Left forelimb (tissue), 1 donor: ENCODE measurements at places on chromosomes 4 and X.

DNA sequence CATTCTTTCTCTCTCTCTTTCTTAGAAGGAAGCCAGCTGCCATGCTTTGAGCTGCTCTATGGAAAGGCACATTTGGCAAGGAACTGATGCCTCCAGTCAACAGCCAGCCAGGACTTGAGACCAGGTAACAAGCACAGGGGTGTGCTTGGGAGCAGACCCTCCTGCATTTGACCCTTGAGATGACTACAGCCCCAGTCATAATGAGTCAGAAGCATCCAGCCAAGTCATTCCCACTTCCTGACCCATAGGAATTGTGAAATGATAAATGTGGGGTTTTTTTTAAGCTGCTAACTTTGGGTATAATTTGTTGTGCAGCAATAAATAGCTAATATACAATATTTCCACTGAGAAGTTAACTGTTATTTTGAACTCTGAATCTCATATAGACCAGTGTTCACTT, 446.9 kb downstream of the GRXCR1 start:
- no peak for DNase-seq

DNA sequence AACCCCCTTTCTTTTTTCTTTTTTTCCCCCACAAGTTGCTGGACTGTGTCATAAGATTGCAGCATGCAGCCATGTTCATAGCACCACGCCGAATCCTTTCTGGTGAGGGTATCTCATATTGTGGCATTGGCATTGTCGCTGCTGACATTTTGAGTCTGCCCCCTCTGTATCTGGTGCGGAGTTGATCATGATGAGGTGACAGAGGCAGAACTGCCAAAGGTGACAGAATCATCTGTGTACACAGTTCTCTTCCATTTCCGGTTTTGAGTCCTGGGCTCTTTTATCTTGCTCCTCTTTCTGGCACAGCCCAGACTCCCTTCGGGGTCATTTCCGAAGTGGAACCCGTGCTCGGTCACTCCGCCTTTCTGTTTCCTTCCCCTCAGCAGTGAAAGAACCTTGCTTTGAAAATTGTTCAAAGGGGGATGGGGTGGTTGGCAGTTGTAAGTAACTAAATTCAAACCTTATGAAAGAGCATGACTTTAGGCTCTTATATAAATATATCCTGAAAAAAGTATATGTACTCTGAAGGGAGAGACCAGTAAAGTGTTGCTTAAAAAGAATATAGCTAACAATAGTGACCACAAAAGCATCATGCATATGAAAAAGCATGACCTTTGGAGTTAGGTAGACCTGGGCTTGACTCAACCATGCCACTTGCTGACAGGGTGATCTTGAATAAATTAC, 55.0 kb upstream of the BMP2K start:
- DNase-seq, result no peak

GRCh38 chr4:18138076-18138665, 116.6 kb upstream of the LCORL start:
- DNase-seq, result no peak

GRCh38 chr4:177487977-177488376, 45.7 kb upstream of the AGA start:
- DNase-seq, result no peak

GRCh38 chr4:88027611-88028608, 20.5 kb downstream of the PKD2 start:
- no peak for DNase-seq

GRCh38 chr4:52889354-52889753, 27.2 kb downstream of the RASL11B start:
- DNase-seq, result no peak

DNA sequence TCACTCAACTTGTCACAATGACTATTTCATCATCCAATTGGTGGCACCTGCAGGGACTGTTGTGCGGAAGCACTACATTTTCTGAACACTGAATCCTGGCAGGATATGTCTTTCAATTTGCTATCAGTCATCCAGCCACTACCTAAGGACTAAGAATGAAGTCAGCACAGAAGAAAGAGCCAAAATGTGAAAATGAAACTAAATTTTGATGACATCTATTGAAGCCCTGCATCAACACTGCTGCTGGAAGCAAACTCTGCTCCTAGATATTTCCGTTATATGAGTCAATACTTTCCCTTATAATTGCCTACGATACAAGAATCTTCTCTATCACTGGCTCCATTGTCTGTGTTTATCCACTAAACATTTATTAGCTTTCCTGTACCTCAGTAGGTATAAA, 917.9 kb downstream of the RAPGEF2 start:
- DNase-seq, result no peak

- DNase-seq, result no peak
Observed at GRCh38 chr4:7761312-7761711, 178.3 kb downstream of the AFAP1 start.

DNA sequence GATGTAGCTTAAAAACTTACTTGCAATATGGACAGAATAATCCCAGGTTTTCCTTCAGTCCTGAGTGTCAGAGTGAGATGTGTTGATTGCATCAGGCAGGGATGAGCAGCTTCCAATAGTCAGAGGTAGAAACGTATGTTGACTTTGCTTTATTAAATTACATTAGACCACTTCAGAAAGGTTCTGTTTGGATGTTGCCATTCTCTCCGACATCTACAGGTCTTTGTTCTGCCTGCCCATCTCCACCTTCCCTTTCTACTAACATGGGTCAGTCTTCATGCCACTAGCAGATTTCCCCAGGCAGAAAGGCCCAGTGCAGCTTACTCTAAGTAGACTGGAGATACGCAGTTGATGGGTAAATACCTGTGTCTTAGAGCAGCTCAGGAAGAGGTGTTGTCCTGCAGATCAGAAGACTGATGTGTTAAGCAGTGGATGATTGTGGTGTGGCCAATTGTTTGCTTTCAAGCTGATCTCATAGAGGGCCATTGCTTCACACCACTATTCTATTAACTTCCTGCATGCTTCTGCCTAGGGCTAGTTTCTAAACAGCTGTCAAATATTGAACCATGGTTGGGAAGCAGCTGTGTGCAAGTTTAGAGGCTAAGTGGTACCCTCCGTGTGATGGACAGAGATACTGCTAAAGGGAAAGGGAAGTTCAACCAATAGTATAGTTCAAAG, 1.8 kb downstream of the FRMPD4 start:
- no peak for DNase-seq

GRCh38 chr4:5662555-5662954, 45.8 kb downstream of the EVC2 start:
- no peak for DNase-seq
